ENCODE measurements at places on chromosomes 4 and X.
A peak's percentile ranks its signal among the peaks of the same experiment; 100 is the strongest.

GRCh38 chr4:27005501-27005900, 144.9 kb downstream of the STIM2 start:
- no peak for DNase-seq

DNA sequence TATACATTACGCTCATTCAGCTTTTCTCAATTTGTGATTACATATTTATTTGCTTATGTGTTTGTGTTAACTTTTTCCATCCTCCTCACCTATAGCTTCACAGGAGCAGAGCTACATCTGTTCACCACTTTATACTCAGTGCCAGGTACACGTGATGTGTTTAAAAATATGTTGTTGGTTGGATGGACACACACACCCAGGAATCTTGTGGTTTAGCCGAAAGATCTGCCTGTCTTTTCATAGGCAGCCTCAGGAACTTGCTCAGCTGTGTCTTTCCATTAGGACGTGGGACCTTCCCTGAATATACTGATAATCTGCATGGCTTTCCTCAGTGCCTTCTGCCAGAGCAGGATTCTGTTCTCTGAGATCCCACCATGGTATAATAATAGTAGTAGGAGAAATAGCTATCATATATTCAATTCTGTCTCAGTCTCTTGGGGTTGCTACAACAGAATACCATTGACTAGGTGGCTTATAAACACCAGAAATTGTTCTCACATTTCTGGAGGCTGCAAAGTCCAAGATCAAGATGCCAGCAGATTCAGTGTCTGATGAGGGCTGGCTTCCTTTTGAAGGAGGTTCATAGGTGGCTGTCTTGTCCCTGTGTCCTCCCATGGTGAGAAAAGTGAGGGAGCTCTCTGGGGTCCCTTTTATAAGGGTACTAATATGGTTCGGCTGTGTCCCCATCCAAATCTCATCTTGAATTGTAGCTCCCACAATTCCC, 50.0 kb upstream of the SOD3 start:
- no peak for DNase-seq

- peak; percentile 0 for DNase-seq
Observed at GRCh38 chr4:68724922-68725321, 54.5 kb upstream of the UGT2B15 start.

DNA sequence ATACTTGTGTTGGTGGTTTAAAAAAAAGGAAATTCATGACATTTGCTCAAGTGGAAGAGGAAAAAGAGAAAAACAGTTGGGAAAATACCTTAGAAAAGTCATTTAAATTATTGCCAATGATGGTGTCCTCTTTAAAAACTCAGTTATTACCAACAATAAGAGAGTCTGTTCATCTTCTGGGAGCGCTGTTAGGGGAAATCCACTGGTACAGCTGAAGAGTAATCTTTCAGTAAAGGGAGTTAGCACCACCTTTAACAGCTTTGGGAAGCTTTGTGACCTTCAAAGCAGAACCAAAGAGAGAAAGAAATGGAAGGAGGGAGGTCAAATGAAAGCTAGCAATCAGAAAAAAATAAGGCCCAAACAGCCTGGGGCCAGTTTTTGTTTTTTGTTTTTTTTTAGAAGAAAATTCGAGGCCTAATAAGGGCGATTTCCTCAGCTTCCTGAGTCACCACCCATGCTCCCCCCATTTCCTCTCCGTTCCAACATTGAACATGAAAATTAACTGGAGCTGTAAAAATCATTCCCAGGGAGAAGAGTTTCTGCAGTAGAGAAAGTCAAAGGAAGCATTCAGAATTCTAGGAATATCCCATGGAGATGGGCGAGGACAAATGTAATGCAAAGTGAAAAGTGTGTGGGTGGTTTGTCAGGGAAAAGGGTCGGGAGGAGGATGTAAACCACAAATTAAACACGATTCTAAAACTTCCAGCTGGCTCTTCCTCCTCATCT, 115.1 kb downstream of the SH3KBP1 start:
- no peak for DNase-seq

- no peak for DNase-seq
Observed at GRCh38 chr4:109191216-109191615, 111.2 kb downstream of the COL25A1 start.

DNA sequence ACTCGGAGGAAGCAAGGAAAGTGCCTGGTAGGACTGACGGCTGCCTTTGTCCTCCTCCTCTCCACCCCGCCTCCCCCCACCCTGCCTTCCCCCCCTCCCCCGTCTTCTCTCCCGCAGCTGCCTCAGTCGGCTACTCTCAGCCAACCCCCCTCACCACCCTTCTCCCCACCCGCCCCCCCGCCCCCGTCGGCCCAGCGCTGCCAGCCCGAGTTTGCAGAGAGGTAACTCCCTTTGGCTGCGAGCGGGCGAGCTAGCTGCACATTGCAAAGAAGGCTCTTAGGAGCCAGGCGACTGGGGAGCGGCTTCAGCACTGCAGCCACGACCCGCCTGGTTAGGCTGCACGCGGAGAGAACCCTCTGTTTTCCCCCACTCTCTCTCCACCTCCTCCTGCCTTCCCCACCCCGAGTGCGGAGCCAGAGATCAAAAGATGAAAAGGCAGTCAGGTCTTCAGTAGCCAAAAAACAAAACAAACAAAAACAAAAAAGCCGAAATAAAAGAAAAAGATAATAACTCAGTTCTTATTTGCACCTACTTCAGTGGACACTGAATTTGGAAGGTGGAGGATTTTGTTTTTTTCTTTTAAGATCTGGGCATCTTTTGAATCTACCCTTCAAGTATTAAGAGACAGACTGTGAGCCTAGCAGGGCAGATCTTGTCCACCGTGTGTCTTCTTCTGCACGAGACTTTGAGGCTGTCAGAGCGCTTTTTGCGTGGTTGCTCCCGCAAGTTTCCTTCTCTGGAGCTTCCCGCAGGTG, 637 bp downstream of the AR start:
- no peak for DNase-seq

DNA sequence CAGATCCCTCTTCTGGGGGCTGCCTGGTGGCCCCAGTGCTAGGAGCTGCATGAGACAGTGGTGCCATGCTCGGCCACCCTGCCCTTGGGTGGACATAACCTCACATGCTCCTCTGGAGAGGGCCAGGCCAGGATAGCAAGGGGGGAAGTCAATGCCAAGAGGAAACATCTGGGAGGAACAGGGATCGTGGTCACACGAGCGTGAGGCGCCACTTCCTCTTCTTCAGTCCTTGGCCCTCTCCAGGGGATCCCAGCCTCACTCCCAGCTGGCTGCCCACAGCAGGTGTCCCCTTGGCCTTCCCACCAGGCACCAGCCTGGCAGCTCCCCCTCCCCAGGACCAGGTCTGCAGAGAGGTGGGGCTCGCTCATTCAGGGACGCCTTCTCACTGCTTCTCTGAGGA, 28.6 kb downstream of the TBC1D14 start:
- DNase-seq, result no peak

- DNase-seq, result no peak
Observed at GRCh38 chr4:119765951-119766350, 137.3 kb upstream of the PDE5A start.

DNA sequence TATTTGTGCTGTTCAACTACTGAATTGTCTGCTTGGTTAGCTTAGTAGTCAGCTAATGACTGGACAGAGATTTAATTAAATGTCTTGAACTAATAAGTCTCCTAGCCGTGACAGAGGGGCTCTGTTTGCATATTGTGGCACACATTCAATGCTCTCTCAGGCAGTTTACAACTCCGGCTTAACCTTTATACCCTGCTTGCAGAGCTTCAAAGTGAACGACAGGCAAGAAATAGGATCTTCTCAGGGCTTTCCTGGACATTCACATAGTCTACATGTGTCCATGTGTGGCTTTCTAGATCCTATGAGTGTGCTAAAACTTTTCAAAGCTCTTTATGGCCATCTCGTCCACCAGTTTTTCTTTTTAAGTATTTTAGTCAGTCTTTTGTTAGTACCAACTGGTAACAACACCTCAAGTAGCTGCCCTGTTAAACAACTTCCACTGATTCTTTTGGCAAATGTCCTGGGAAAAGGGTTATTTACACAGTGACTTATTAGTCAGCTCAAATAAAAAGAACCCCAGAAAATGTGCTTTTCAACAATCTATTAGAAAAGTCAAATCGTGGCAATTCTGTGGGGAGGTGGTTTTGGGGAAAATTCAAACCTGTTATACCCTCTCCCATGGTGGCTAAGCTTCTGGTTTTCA, 28.6 kb downstream of the OR13H1 start:
- DNase-seq, result no peak

Measured in occipital lobe (tissue), 3 donors.